Activated T-cell treated with anti-CD3 and anti-CD28 coated beads, Interleukin-2, amount 50 U/mL, for 1 hour (primary cell): ENCODE measurements at places on chromosomes 7 and 10.

DNA sequence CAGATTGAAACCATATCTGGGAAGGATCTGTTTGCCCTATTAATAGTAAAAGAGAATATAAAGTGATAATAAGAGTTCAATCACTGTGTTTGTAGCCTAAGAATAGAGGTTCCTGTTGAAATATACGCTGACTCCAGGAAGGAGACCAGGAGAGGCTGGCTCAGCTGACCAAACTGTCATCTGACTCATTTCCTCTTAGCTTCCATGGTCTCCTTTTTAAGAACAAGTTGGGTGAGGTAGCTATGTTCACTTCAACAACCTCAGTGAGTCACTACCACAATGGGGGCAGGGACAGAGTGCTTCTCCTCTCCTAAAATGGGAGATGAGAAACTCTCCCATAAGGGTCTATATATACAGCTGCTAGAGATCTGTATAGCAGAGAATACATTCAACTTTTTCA lies 543.3 kb downstream of the CALN1 start:
- no peak for DNase-seq

DNA sequence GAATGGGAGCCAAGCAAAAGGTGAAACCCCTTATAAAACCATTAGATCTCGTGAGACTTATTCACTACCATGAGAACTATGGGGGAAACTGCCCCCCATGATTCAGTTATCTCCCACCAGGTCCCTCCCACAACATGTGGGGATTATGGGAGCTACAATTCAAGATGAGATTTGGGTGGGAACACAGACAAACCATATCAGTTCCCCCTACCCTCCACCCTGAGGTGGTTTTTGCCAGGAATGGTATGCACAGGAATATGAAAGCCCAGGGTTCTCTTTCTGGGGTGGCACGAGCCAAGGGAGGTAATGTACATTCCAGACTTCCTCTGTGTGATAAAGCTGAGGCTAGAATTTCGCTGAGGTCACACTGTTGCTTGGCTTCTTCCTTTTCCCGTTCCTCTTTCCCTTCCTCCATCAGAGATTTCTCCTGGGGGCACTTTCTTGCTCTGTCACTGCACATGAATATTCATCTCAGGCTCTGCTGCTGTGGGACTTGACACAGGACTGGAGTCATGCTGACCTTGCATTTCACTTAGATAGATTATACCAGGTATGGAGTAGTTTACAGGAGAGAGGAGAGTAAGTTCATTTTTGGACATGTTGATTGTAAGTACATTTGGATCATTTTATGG lies 347.0 kb upstream of the MTPN start:
- DNase-seq, result no peak

- DNase-seq, result no peak
Measured at GRCh38 chr10:86500846-86501245, 20.7 kb downstream of the WAPL start.

- no peak for DNase-seq
Measured at GRCh38 chr10:120755771-120756170, 95.4 kb upstream of the WDR11 start.

DNA sequence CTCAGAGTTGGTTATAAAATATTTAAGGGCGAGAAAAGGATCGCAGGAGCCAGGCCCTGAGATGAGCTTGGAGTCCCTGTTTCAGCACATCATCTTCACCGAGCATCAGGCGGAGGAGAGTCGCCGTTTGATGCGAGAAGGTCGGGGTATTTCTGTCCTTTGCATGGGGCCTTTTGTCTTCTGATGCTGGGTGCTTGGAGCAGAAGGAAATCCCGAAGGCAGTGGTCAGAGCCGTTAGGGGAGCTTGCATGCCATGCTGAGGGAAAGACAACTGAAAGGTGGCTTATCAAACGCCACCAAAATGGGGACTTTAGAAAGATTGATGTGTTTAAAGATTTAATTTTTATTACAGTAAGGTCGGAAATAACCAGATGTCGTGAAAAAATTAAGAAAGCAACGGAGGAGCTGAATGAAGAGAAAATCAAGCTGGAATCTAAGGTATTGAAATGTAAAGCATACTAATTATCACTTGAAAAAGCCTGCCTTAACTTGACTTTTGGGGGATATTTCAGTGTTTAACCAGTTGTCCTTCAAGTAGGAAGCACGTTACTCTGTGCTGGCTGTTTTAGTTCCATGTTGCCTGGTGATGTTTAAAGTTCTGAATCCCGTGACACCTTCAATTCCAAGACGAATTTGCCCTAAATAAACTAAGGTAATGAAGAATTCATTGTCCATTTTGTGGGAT lies 845 bp downstream of the CCDC172 start:
- DNase-seq, result no peak

- DNase-seq, result no peak
Measured at GRCh38 chr10:48811917-48812316, 127.2 kb downstream of the WDFY4 start.

DNA sequence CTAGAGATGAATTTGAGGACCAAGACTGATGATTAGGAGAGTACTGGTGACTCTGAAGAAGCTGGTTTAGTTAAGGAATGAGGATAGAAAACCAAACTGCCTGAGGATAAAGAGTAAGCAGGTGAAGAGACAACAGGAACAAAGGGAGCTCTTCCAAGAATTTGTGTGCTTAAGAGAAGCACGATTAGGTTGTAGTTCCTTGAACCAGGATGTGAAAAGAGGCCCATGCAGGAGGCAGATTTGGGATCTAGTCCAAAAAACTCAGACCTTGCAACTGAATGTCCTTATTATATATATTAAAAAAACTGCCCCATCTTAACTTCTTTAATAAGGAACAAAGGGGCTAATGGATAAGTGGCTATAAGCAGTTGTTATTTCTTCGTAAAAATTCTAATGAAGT lies 150.4 kb downstream of the SKAP2 start:
- no peak for DNase-seq

GRCh38 chr10:2509081-2509531 lies 558.2 kb upstream of the PFKP start:
- DNase-seq, result no peak

- no peak for DNase-seq
Measured at GRCh38 chr10:11869743-11870460, 46.7 kb downstream of the PROSER2 start.

DNA sequence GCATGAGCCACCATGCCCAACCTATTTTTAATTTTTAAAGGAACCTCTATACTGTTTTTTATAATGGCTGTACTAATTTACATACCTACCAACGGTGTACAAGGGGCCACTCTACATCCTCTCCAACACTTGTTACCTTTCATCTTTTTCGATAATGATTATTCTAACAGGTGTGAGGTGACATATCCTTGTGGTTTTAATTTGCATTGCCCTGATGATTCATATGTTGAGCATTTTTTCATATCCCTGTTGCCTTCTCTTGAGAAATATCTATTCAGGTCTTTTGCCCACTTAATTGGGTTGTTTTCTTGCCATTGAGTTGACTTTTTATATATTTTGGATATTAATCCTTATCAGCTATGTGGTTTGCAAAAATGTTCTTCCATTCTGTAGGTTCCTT lies 167.0 kb downstream of the CTTNBP2 start:
- DNase-seq, result no peak

DNA sequence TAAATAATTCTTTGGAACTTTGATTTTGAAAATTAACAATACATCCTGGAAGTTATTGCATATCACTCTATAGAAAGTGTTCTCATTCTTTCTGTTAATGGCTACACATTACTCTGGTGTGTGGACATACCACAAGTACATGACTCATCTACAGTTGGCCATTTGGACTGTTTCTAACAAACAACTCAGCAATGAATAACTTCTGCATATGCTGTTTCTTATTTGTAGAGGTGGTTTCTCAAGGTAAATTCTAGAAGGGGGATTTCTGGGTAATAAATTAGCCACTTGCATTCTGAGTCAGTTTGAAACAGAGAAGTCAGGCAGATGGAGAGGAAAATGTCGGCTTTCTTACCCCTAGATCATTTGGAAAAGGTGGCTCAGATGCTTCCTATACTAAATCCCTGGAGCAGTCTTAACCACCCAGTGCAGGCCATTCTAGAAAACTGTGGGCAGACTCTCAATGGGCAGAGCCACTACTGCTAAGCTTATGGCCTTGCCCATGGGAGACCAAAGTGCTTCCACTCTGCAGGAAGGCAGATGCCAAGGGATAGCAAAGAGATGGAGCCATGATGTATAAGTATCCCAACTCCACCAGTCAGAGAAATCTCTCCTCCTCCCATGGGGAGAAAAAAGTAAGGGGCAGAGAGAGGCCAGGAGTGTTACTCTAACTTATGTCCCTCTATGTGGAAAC lies 194.0 kb upstream of the PLPP4 start:
- no peak for DNase-seq

DNA sequence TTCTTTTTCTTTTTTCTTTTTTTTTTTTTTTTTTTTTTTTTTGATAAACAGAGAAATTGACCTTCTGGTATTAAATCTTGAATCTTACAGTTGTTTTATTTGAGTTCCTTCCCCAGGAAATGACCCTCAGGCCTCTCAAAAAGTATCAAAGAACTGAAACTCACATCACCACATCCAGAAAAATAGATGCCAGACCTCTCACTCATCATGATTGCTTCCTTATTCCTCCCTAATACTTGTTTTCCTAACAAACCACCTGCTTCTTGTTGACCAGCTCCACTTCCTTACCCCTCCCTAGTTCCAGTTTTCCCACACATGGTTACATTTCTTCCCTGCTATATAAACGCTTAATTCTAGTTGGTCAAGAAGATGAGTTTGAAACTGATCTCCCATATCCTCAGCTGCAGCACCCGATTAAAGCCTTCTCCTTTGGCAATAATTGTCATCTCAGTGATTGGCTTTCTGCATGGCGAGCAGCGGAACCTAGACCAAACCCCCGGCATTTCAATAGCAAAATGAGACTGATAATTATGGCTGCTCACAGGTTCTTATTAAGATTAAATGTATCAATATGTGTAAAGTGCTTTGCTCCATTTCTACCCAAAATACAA lies 681.1 kb upstream of the AUTS2 start:
- DNase-seq, result no peak

DNA sequence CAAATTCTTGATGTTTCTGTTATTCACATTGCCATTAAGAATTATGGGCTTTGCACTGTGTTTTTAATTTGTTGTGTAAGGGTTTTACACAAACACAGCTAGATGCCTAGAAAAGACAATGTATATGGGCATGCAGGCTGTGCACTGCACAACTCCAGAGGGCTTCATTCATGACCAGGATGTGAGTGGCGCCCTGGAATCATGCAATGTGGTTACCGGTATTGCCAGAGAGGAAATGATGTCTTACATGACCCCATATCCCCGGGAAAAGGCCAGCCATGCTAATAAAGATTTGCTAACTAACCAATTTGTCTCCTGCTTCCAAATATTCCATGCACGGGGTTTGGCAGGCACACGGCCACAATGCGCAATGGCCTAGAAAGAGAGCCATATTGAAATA lies 16.9 kb downstream of the KCNMA1 start:
- DNase-seq, result no peak
